ENCODE measurements at places on chromosomes 11 and 22.

GRCh38 chr11:38968951-38969350, 2370.9 kb upstream of the RAG2 start:
- no peak for DNase-seq

DNA sequence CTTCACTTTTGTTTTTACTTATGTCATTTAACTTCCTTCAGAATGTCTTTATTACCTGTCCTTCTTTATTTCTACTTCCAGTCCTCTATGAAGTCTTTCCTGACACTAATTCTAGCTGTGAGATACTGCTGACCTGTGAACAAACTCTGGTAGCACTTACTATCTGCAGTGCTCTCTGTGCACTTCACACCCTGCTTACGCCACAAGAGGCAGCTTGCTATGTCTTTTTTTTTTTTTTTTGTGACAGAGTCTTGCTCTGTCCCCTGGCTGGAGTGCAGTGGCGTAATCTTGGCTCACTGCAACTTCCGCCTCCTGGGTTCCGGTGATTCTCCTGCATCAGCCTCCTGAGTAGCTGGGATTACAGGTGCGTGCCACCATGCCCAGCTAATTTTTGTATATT, 10.7 kb downstream of the STIM1 start:
- DNase-seq, result no peak

DNA sequence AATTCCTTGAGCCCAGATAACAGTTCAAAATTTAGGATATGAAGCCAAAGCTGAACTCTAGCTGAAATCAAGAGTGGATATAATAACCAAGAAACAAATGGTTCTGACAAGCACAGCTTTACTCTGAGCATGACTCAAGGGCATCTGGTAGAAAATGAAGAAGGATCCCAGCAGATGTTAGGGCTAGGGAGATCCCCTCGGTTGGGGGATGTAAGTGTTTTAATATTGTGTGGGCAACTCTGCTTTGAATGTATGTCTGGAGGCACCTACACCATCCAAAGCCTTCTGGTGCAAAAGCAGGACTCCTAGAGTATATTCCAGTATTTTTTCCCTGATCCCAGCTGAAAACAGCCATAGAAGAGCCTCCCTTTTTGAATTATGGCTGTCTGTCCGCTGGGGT, 61.7 kb downstream of the FLI1 start:
- no peak for DNase-seq

DNA sequence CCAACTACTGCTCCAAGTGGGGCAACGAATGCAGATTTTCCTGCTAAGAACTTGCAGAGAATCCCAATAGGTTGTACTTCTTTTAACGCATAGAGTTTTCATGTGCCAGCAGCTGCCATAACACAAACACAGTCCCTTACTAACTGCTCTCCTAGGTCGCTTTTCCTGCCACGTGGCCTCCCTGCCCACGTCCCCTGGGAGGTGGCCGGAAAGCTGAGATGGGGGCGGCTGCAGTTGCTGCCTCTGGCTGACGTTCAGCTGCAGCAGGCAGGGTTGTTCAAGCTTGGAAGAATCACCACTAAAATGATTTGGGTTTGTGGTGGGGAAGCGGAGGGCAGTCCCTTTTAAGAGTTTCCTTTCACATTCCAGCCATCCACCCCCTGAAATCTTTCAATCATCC, 39.3 kb downstream of the ZNF202 start:
- peak; percentile 17 for DNase-seq

DNA sequence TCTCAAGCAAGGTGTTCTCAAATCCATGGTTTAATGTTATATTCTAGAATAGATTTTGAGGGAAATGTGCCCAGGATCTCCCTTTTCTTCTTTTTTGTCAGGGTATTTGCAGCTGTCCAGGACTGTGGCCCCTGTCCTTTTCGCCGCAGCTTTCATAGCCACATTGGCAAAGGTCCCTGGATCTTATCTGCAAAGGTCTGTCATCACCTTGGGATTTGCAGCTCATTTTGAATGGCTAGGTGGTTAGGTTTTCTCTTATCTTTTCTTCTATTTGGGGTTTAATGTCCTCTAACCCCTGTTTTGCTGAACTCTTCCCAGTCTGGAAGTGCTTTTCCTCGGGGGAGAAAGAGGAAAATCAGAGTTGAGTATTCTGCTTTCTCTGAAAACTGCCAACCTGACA, 11.7 kb upstream of the C1QTNF4 start:
- no peak for DNase-seq

GRCh38 chr11:133739481-133739880, 105.8 kb downstream of the SPATA19 start:
- DNase-seq, result no peak

DNA sequence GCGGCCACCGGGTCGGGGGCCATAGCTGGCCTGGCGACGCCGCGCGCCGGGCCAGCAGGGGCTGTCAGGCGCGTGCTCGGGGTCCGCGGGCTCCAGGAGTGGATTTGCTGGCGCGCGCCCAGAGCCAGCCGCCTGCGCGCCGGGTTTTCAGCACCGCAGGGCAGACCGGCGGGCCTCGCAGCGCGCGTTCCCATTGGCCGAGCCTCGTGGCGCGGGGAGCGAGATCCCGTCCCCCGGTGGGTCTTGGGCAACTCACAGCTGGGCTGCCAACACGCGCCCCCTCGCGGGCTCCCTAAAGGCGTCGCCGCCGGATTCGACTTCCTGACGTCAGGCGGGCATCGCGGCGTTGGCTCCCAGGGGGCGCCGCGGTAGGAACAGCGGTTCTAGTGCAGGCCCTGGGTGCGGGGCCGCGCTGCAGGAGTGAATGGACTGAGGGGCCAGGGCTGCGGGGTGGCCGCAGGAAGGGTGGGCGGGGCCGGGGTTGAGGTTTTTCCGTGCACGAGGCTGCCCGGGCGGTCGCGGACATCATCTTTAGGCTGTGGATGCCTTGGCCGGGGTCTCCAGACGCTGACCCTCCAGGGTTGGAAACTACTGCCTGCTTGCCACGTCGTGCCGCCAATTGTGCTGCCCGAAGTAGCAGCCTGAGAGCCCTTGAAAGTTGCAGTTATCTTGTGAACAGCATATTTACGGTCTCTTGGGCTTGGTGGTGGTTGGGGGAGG, at the start of gene FADS1:
Gene FADS1 (minus strand): TSS at position 268 of the 720 bp plus-strand sequence. CDS start 74 bp downstream, at position 194.
- peak; percentile 98 for DNase-seq

DNA sequence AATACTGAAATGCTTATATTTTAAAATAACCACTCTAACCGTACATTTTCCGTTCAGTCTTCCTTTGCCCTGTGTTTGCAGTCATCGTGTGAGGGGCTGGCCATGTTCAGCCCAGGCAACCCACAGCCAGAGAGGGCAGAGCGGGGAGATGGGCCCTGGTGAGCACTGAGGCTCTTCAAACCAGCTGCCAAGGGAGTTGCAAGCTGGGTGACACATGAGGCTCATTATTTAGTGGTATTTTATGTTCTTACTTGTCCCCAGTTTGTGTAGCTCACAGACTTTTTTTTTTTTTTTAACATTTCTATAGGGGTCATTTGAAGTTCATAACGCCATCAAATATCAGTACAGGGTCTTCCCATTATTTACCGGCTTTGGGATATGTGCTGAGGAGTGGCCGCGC, 18.0 kb upstream of the DGCR6 start:
- DNase-seq, result no peak

GRCh38 chr22:27636716-27637508, 164.6 kb downstream of the MN1 start:
- DNase-seq, result no peak

- DNase-seq, result peak; percentile 66
Observed at GRCh38 chr11:30128269-30128932, 102.4 kb upstream of the FSHB start.

GRCh38 chr11:128653801-128654231, 40.1 kb upstream of the FLI1 start:
- DNase-seq, result peak; percentile 29

GRCh38 chr22:49838771-49839717, 11.4 kb upstream of the BRD1 start:
- DNase-seq, result no peak

DNA sequence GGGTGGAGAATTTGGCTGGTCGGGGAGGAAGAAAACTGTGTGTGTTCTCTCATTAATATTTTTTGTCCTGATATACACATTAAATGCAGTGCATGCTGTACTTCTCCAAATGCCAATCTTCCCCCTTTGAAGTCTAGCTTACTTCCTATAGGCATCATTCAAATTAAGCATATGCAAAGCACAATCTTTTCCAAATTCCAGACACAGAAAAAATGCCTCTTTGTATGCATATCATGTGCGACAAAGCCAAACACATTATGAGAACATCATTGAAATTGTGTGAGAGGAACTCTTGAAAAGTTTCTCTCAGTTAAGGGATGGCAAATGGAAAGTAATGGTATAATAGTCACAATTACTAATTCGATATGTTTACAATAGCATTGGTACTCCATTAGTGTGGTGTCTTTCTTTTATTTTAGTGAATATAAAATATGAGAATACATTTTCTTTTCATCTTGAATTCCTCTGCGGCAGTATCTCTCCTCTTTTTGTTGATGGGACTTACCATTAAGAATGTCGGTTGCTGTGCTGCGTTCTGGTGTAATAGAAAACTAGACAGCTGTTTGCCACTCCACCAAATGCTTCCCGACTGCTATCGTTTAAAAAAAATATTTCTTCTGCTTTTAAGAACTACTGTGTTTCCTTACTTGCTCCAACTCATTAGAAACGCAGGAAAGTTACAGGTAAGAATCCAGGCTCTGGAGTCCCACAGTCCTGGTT, 19.3 kb upstream of the NRIP3 start:
- DNase-seq, result no peak

DNA sequence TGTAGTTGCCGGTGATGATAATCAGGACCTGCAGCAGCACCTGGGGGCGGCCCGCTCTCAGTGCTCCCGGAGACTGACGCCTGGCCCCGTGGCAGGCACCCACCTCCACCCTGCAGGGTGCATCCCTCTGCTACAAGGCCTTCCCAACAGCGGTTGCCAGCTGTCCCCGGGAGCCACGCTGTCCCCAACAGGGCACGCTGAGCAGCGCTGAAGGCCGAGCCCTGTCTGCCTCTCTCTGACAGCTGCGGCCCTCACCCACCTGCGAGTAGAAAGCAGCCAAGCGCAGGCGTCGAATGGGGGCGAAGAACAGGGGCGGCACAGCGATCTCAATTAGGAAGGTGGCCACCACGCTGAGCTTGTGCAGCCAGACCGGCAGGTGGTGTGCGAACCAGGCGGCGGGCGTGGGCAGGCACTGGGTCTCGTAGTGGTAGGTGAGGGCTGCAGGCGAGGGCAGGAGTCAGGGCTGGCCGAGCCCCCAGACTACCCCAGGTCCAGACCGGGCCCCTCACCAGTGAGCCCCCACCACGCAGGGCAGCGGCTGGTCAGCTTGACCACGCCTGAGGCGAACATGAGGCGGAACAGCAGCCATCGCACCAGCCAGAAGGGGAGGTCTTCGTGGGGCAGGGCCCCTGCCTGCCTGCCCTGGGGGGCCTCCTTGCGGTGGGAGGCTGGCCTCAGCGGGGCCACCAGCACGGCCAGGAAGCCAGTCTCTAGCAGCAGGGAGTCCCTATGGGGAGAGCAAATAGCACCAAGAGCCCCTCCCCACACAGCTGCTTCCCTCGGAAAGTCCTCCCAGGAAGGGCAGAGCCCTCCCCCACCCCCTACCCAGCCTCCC, 1.5 kb downstream of the LMF2 start:
- DNase-seq, result no peak

All from cardiac fibroblast (primary cell).